HS-5 (cell line): ENCODE measurements at places on chromosomes 5 and 9.
A peak's percentile ranks its signal among the peaks of the same experiment; 100 is the strongest.

DNA sequence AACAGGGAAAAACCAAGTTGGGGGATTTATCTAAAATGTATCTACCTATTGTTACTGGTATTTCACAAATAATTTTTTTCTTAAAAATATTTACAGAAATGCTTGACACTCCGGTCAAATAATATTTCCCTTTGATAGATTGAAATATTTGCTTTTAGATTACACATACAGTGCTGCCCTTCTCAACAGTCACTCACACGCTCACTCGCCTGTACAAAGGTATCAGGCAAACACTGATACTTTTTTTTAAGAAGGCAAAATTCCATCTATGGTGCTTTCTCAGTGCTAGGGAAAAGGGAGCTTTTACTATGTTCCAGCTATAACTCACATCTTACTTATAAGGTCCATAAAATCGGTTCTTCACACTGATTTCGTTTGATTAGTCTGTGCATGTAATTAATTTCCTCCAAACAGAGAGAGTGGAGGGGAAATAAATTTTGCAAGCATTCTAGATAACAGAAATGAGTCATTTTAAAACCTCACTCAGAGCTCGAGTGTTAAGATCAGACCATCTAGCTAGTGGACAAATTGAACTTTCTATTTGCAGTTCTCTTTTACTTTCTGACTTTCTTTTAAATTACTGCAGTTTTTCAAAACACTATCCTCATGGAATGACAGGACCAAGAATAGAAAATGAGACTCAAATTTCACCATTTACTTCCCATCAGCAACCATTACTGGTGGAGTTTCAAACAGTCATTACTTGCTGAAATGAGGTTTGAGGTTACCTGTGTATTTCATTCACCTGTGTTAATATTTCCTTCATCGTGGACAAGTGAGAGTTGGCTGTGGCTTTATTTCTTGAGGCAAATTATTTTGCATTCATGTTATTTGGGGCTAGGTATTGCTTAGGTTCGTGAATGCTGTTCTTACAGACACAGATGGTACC lies 273.2 kb downstream of the RAB3C start:
- DNase-seq, result no peak

GRCh38 chr9:13446938-13447842 lies 167.7 kb upstream of the MPDZ start:
- no peak for DNase-seq

DNA sequence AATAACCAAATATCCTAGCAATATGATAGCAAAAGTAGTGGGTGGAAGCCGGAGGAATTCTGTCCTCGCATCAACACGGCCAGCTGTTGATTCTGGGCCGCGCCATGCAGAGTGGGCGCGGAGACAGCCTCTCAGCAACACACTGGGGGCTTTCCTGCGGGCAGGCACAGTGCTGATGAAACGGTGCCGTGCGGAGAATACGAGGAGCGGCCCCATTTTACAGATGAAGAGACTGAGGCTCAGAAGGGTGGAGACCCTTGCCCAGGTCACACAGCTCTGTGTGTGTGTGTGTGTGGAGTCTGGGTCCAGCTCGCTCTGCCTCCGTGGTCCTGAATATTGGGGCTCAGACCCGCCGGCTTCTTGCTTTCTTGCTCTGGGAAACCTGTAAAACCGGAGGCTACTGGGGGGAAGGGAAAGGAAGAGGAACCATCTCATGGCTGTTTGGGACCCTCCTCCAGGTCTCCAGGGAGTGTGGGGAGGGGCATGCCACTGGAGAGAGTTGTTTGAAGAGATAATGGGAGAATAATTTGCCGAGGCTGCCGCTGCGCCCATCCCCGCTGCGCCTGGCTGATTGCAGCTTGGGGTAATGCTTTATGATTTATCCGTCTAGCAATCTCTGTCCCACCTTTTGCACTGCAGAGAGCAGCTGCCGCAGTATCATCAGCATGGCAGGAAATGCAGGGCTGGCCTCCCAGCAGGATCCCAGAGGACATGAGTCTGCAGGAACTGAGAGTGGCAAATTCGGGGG lies 36.6 kb downstream of the NCS1 start:
- DNase-seq, result no peak

DNA sequence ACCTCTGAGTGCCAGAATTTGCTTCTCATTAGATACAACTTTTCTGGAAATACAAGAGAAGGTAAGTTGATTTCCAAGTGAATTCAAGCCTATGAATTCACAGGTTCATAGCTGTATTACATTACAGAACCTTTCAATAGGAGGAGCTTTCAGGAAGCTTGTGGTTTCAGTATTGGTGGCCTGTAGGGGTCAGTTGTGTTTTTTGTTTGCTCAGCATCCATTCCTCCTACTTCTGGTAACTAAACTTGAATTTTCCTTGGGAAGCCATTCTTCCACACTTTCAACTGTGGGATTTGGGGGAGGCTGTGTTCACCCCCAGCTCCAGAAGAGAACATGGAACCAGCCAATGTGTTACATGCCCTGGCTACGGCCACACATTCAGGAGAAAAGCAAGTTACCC lies 5.6 kb upstream of the CYSTM1 start:
- DNase-seq, result no peak

DNA sequence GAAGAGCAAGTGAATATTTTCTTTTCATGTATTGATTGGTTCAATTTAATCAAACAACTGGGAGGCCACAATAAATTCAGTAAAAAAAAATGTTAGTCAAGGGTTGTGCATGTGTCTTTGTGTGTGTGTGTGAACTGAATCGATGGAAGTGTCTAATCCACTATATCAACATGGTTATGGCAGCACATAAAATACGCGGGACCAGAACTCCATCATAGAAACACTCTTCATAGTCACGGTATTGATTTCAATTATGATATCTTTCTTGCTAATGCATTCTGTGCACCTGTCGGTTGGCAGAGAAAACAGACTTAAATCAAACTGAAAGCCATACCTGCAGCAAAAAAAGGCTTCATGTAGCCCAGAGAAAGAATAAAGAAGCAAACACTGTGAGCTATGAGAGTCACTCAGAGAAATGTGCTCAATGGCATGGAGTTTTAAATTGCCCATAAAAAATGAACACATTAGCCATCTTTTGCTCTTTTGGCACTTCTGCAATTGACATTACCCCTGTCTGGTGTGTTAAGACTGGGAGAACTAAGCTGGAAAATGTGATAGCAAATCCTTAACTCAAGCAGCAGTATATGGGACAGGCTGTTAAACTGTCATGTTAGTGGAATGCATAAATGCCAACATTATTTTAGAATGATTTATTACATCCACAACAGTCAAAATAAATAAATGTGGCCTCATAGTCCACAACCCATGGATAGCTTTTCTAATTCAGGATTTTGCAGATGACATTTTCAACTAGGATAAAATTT lies 642.4 kb upstream of the C9orf72 start:
- DNase-seq, result no peak

GRCh38 chr9:76486151-76486550 lies 27.2 kb downstream of the GCNT1 start:
- DNase-seq, result no peak

DNA sequence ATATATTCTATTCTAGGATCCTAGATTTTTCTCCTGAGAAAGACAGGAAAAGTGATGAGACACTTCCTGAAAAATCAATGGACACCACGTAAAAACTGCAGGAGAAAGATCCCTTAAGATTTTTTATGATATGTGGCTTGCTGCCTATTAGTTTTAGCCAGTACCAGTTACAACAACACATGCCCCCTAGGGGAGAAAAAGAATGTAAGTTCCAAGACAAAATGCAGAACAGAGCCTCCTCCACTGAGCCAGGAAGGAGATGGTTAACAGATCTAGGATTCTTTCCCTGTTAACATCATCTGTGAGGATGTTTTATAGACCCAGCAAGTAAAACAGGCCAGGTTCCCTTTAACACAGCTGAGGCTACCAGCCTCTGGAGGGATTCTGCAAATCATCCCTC lies 574.7 kb downstream of the TLE4 start:
- DNase-seq, result no peak

DNA sequence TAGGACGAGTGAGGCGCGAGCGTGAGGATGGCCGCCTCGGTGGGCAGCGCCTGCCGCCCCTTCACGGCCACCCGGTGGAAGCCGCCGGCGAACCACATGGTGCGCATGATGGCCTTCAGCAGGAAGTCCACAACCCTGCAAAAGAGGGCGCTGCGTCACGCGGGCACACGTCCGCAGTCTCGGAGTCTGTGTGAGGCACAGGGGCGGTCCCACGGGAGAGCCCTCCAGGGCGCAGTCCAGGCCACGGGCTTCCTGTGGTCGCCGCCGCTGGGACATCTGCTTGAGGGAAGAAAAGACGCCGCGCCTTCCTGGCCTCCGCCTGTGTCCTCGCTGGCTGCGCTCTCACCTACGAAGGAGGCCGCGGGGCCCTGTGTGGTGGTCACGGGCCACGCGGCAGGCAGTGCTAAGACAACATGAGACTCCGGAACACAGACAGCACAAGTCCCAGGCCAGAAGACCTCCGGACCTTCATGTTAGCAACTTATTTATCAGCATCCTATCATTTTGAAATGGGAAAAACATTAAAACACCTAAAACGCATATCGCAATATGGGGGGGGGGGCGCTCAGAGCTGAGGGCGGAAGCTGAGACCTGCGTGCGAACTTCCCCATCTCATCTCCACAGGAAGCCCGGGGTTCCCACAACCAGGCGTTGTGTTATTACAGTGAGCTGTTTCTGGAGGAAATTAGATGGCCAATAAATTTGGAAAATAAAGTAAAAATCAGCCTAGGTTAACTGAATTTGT lies 28.8 kb downstream of the LPCAT1 start:
- DNase-seq, result no peak

DNA sequence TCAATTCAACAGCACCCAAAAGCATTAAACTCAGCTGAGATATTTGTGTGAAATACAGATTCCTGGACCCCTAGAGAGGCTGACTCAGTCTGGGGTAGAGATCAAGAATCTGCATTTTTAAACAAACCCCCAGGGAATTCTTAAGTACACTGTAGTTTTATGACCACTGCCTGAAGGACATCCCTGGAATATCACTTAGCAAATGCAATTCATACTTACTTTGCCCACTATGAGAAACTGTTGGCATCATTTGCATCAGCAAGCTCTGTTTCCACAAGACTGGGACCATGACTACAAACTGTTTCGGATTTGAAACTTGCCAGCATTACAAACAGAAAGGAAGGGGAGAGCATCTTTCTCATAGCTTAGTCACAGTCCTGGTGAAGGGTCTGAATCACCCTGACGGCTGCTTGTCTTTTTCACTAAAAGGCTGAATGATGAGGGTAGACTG lies 63.7 kb downstream of the MLLT3 start:
- peak; percentile 79 for DNase-seq

DNA sequence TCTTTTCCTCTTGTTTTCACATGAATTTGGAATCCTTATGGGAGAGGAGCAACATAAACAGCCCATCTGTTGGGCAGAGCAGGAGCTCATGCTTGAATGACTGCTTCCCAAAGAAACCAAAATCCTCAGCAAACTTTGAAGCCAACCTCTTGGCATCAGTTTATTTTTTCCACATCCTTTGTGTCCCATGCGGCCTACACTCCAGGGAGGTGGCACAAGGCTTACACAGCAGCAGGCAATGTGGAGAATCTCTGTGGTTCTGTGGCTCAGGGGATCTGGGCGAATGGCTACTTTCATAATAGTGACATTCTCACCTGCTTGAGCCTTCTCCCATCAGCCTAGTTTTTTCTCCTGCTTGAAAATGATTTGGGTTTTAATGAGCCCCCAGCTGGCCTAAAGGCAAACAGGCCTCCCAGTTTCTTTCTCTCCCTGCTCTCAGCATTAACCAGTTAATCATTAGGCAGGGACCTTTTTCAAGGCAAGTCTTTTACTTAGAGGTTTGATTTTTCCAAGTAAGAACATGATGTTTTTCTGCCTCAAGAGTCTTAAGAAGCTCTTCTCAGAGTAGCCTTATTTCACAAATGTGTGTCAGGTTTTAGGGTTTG lies 370.3 kb downstream of the ARHGEF28 start:
- no peak for DNase-seq

- DNase-seq, result no peak
Observed at GRCh38 chr9:99294850-99295461, 72.9 kb downstream of the SEC61B start.

- DNase-seq, result peak; percentile 67
Observed at GRCh38 chr9:105187781-105188180, 56.7 kb upstream of the SLC44A1 start.

DNA sequence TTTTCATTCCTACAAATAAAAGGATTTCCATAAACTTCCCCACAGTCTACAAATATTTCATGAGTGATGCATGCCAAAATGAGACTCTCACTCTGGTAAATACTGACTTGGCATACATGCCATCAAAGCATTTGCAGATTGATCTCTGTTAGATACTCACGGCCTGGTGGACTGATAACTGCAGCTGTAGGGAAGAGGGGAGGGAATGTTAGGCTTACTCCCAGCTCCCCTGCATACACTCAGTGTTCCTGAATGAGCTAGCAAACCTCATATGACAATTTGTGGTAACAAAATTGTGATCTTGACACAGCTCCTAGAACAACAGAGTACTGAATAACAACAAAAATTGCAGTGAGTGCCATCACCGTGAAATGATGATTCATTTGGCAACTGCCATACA lies 435.3 kb downstream of the NR2F1-AS1 start:
- no peak for DNase-seq

GRCh38 chr5:76413746-76414145 lies 10.7 kb downstream of the IQGAP2 start:
- DNase-seq, result no peak

- DNase-seq, result no peak
Observed at GRCh38 chr5:178435321-178436238, 154.6 kb downstream of the COL23A1 start.

DNA sequence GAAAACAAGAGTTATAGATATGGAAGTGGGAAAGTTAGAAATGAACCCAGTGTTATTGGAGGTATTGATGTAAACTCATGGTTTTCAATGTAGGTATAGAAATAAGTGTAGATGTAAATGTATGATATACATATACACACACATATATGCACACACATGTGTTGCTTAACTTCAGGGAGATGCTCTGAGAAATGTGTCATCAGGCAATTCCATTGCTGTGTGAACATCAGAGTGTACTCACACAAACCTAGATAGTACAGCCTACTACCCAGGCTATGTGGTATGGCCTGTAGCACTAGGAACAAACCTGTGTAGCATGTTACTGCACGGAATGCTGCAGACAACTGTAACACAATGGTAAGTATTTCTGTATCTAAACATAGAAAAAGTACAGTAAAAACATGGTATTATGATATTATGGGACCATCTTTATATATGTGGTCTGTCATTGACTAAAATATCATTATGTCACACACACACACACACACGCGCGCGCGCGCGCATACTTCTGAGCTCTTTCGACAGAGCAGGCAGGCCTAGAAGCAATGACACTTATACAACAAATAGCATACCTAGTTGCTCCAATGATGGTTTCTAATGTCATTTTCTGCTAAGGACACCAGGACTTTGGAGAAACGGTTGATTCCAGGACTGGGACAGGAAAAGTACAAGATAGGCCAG lies 86.6 kb downstream of the MACROH2A1 start:
- no peak for DNase-seq

GRCh38 chr9:110555551-110556331 lies 23.8 kb downstream of the SVEP1 start:
- peak; percentile 75 for DNase-seq

GRCh38 chr5:132505641-132506040 lies 15.1 kb upstream of the IRF1 start:
- DNase-seq, result no peak

GRCh38 chr5:5804478-5805233 lies 382.2 kb downstream of the ICE1 start:
- no peak for DNase-seq

- no peak for DNase-seq
Observed at GRCh38 chr5:180598316-180598701, 7.0 kb upstream of the SCGB3A1 start.
